ENCODE measurements at places on chromosomes 2 and 18.

GRCh38 chr2:52703004-52703403, 1064.6 kb upstream of the CHAC2 start:
- no peak for DNase-seq

- DNase-seq: no peak
Observed at GRCh38 chr2:173205375-173205774, 129.7 kb downstream of the MAP3K20 start.

GRCh38 chr2:237324405-237324831, 89.5 kb downstream of the COL6A3 start:
- no peak for DNase-seq

DNA sequence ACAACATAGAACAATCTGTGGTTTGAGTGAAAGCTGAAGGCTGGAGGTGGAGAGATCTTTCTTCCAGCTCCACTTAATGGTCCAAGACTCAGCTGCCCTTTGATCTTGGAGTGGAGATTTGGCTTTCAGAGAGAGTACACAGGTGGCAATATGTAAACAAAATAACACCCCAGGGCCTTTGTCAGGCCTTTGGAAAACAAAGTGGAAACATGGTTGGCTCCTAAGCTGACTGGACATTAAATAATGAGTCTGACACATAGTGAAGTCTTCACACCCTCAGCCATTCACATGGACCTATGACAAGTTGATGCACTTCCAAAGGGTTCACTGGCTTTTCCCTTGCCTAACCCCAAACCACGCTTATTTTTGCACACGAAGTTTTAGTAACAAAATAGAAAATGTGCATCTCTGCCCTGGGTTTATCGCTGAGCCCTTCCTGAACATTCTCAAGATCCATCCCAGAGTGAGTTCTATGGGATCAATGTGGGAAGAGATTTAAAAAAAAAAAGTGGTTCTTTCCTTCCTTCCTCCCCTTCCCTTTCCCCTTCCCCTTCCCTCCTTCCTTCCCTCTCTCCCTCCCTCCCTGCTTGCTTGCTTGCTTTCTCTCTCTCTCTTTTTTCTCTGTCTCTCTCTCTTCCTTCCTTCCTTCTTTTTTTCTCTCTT, 201.3 kb upstream of the NT5C1B start:
- no peak for DNase-seq

GRCh38 chr2:1156059-1156458, 205.4 kb downstream of the SNTG2 start:
- DNase-seq: no peak

DNA sequence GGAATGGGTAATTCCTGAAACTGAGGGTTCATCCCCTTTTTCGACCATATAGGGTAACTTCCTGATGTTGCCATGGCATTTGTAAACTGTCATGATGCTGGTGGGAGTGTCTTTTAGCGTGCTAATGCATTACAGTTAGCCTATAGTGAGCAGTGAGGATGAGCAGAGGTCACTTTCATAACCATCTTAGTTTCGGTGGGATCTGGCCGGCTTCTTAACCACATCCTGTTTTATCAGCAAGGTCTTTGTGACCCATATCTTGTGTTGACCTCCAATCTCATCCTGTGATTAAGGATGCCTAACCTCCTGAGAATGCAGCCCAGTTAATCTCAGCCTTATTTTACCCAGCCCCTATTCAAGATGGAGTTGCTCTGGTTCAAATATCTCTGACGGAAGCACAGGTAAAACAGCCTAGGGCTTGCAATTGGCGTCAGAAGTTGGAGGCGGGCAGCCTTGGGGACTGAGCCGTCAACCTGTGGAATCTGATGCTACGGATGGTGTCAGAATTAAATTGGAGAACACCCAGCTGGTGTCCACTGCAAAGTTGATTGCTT, 19.5 kb downstream of the RALBP1 start:
- no peak for DNase-seq

Measured in nephron progenitor cell (in vitro differentiated cells).